Kasumi-1 (cell line): ENCODE measurements at places on chromosomes 12 and 14.

GRCh38 chr12:13465635-13466034, 269.1 kb downstream of the EMP1 start:
- DNase-seq: no peak

DNA sequence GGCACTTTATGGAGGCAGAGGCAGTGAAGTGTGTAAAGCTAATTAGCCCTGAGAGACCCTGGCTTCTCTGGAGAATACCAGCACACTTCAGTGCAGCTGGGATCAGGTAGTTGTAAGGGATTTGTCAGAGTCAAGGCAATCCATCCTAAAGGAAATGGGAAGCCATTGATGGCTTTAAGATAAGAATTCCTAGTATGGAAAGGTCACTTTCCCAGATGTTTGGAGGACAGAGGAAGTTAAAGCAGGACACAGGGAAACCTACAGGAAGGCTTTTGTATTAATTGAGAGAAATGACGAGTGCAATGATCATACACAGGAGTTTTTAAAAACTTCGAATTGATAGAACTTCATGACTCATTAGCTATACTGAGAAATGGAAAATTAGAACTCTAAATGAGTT, 254.4 kb downstream of the SLC16A7 start:
- no peak for DNase-seq

- no peak for DNase-seq
These were observed 17.7 kb upstream of the LRP1-AS start for GRCh38 chr12:57164966-57165625.

GRCh38 chr12:7129287-7129871, 690 bp upstream of the RBP5 start:
- no peak for DNase-seq

DNA sequence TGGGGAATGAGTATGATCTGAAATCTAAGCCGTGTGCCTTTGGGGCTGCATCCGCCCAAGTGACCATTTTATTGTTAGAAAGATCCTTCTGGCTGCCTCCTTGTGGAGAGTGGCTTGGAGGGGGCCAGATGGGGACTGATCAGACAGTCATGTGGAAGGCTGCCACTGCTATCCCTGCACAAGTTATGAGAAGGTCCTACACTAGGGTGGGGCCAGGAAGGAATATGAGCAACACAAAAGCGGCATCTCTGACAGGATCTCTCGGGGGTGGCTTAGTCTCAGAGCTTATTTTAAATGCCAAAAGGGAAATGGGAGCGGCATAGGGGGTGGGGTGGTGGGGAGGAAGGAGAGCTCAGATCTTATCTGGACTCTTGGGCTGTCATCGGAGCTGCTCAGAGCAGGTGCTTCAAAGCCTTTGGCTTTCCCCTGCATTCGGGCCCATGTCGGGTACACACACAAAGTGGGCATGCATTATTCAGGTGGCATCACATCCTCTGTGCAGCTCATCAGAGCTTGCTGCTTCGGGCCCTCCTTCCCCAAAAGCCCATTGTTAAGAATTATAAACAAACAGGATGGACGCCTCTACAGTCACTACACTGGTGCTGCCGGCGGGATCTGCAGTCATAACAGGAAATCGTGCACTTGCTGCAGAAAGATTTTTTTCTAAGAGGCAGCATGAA, 805.4 kb downstream of the VRK1 start:
- no peak for DNase-seq

DNA sequence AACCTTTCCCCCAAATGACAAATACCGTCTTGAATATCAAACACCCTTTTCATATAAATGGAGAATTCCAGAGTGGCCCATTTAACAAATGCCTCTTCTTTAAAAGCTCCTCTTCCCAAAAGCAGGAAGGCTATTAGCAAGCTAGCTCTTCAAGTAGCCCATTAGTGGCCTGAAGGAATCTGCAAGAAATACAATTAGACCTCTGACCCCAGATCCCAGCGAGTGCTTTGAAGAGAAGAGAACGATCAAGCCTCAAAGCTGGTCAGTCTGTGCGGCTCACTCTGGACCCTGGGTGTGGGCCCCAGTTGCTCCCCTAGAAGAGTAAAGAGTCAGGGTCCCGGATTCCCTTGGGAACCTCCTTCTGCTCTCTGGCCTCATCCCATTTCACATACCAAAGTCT, 325.6 kb downstream of the NUAK1 start:
- DNase-seq: no peak

DNA sequence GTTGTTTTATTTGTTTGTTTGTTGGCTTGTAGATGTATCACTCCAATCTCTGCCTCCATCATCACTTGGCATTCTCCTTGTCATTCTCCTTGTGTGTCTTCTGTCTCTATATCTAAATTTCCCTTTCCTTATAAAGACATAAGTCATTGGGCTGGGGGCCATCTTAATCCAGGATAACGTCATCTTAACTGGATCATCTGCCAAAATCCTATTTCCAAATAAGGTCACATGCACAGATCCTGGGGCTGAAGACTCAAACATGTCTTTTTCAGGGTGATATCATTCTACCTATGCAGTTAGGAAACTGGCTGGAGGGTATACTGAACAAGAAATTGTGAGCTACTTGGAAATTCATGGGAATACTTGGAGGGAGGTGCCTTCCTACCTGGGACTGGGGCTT, 8.7 kb upstream of the CCDC60 start:
- no peak for DNase-seq

DNA sequence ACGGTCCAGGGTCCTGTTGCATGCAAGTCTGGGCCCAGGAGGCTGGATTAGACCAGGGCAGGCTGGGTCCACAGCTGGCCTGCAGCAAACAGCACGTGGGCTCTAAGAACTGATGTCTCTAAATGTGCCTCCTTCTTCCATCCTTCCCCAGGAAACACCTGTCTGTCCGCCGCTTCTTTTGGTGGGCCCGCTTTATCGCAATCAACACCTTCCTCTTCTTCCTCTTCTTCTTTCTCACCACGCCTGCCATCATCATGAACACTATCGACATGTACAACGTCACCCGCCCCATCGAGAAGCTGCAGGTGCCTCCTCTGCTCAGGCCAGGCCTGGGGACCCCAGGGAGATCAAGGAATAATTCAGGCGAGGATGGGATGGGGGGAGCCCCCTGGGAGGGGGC, 28.3 kb downstream of the NGB start:
- no peak for DNase-seq

- DNase-seq: no peak
These were observed 127.7 kb upstream of the CAND1 start for GRCh38 chr12:67141296-67142018.

GRCh38 chr14:100121643-100122480, 37.6 kb downstream of the DEGS2 start:
- no peak for DNase-seq

DNA sequence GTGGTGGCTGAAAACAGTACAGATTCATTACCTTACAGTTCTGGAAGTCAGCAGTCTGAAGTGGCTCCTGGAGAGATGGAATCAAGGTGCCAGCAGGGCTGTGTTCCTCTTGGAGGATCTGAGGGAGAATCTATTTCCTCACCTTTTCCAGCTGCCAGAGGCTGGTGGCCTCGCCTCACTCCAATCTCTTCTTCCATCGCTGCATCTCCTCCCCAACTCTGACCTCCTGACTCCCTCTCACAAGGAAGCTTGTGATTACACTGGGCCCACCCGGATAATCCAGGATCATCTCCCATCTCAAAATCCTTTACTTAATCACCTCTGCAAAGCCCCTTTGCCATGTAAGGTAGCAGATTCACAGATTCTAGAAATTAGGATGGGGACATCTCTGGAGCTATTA, 11.4 kb upstream of the NCOR2 start:
- DNase-seq: no peak

GRCh38 chr12:50725011-50725942, 38.6 kb upstream of the ATF1 start:
- DNase-seq: no peak

DNA sequence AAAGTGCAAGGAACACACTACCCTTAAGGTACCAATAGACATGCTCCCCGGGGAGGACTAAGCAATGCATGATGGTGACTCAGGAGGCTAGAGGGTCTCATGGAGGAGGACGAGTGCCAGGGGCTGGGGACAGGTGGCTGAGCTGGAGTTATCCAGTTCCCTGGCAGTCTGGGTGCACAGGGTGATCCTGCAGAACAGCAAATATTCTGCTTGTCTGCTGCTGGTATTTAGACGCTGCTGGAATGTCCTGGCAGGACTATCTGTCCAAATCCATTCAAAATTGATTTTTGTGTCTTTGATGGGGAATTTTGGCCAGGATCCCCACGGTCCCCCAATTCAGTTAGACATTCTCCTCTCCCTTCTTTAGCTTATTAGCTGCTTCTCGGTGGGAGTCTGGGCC, 138.7 kb downstream of the C12orf75 start:
- DNase-seq: no peak

GRCh38 chr14:36939265-36939664, 233.1 kb downstream of the SLC25A21 start:
- no peak for DNase-seq

DNA sequence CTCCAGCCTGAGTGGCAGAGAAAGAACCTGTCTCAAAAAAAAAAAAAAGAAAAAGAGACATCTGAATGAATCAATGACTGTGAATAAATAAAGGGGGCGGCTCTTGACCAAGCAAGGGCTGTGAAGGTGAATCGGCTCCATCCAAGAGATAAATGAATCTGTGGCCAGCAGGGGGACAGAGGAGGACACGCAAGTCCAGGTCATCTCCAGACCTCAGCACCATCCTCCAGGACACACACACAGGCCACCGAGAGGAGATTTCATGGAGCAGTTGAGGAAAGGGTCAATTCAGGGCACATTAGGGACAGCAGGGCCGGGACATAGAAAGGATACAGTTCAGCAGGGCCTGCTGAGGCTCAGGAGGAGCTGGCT, 21.6 kb downstream of the TRPV4 start:
- no peak for DNase-seq

- no peak for DNase-seq
These were observed 315 bp downstream of the ABCD2 start for GRCh38 chr12:39619316-39619659.

DNA sequence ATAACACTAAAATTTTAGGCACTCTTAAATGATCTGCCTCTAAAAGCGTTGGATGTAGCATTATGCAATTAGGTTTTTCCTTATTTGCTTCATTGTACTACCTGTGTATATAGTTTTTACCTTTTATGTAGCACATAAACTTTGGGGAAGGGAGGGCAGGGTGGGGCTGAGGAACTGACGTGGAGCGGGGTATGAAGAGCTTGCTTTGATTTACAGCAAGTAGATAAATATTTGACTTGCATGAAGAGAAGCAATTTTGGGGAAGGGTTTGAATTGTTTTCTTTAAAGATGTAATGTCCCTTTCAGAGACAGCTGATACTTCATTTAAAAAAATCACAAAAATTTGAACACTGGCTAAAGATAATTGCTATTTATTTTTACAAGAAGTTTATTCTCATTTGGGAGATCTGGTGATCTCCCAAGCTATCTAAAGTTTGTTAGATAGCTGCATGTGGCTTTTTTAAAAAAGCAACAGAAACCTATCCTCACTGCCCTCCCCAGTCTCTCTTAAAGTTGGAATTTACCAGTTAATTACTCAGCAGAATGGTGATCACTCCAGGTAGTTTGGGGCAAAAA, 4.1 kb downstream of the CDKN1B start:
- peak; percentile 12 for DNase-seq

DNA sequence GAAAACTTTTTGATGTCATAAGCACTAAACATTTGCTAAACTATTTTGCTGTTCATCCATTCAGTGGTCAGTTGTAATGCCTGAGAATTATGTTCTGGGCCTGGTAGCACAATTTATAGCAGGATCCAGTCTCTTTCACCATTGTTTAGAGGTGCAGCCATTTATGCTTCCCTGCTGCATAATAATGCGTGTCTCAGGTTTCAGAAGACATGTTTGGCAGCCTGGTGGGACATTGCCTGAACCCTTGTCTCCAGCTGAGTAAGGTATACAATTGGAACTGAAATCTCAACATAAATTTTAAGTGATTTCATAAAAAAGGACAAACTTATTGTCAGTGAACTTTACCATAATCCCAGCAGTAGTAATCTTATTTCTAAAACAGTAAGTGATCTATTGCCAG, 94.8 kb downstream of the POLR3B start:
- DNase-seq: no peak
